ENCODE measurements at places on chromosomes 1 and 21. TPM values are rescaled to one million over a fixed set of nuclear protein-coding genes. Genes with fewer than 3 reads are reported as not detected.

DNA sequence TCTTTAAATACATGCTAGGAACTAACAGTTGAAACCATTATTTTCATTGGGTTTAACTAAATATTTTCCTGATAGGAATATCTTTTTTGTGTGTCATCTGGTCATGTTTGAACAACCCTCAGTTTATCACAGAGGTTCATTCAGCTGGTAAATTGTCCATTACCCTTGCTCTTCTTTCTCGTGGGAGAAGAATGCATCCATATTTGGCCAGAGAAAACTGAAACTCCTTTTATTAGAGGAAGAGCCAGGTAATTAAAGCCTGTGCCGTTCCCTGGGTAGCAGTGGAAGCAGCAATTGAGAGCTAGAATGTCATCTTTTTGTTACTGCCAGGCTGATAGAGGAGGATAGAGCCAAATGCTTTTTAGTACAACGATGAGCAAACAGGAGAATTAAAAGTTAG is 587.2 kb upstream of the ZRANB2 start:
- DNase-seq: no peak

LDLRAD1 gene
- polyA plus RNA-seq: not detected

LCE6A gene
- not detected for polyA plus RNA-seq

GJB3 gene
- 1.8 TPM for polyA plus RNA-seq

DNA sequence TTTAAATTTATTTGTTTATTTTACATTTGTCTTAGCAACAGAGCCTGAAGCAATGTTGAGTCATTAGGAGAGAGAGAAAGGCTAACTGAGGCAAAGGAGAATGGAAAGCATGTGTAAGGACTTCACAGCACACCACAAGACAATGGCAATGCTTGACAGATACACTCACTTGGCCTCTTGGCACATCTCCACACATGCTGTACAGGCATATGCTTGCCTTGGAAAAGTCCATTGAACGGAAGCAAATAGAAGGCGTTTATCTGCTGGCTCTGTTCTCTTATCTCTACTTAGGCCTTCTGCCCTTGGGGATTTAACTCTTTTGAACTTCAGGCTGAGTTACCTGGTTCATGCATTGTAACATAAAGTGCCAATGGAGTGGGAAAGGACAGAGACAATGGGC is 262.2 kb upstream of the POU3F1 start:
- DNase-seq: no peak

Measured in muscle of leg (tissue), 16 donors.